Panc1 (cell line): ENCODE measurements at places on chromosomes 4 and X.

GRCh38 chr4:183422962-183423631 is 21.3 kb upstream of the CDKN2AIP start:
- no peak for DNase-seq

DNA sequence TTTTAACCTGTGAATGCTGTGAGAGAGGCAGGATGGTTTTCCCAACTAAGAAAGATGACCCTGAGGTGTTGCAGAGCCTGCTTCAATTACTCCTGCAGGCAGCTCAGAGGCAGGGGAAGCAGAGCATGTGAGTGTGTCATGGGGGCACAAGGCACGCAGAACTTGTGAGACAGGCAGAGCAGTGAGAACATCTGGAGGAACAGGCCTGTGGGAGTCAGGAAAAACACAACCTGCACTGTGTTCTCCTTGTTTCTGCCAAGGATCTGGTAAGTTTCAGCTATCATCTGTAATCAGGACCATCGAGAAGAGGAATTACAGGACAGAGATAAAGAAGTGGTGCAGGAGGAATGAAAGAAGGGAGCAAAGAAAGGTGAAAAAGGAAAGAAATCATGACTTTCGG is 741.8 kb upstream of the INTU start:
- no peak for DNase-seq

DNA sequence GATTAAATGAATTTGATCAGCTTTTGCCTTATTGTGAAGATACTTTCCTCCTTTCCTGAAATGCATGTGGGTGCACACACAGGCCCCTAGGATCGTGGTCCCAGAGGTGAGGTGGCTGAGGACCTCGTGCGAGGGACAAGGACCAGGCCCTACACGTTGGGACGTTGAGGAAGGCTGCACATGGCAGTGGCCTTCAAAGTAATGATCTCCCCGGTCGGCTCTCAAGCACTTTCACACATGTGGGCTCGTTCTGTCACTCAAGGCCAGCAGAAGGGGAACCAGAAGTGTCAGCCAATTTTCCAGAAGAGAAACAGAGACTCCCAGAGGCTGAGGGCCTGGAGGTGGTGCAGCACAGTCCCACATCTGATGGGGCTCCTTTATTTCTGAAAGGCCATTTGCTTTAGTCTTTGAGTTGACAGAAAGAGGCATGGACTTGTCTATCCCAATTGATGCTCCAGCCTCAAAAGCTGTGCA is 196.8 kb downstream of the AFAP1 start:
- DNase-seq, result no peak

DNA sequence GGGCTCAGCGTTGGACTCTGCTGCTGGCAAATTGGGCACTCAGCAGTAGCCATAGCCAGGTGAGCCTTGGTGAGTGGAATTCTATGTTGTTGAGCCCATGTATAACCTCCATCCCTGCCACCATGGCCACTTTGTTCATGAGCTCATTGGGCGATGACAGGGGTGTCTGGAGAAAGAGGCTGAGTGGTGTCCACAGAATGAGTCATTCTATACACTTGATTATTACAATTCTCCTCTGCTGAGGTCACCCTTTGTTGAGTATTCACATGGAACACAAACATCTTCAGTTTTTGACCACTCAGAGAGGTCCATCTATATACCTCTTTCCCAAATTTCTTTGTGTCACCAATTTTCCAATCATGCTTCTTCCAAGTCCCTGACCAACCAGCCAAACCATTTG is 1341.7 kb downstream of the PCDH7 start:
- no peak for DNase-seq

DNA sequence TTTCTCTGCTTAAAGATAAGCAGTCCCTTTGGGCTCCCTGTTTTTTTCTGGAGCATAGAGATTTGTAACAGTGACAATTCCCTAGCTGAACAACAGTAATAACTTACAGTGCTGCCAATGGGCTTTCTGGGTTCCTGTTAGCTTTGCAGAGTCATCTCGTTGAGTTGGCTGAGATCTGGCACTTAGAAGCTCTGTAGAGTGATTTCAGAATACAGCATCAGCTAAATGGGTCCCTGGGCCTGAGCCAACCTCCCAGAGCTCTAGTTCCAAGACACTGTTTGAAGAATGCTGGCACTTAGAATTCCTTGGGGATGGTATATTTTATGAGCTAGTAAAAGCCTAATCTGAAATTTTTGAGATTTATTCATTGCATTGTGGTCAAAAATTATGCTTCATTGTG is 43.5 kb upstream of the SERTM2 start:
- no peak for DNase-seq

GRCh38 chr4:14583752-14584151 is 418.5 kb upstream of the CPEB2 start:
- DNase-seq, result no peak

DNA sequence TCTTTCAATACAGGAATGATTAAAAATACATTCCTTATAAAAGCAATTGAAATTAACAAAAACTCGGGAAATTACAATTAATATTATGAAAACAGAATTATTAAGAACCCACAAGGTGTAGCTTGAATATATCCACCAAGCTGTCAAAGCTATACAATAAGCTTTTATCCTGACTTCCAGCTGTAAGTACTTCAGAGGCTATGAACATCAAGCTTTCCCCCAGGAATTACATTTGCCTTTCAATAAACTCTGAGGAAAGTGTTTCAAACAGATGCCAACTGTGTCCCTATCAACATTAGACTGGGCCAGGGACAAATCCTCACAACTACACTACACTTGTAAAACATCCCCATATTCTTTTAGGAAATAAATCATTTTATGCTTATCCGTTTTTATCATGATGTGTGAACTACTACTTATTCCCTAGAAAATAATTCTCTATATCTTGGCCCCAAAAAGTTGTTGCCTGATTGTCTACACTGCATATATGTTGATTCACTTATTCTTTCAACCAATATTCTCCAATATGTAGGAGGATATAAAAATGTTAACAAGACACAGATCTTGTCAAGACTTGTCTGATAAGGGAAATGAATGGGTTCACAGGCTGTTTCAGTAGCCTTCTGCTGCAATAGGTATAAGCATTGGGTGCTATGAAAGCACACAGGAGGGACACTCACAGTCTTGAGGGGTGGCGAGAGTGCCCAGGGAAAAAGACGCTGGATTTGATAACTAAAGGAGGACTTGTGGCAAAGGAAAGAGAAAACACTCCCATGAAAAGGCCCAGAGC is 494.1 kb downstream of the CENPC start:
- no peak for DNase-seq

DNA sequence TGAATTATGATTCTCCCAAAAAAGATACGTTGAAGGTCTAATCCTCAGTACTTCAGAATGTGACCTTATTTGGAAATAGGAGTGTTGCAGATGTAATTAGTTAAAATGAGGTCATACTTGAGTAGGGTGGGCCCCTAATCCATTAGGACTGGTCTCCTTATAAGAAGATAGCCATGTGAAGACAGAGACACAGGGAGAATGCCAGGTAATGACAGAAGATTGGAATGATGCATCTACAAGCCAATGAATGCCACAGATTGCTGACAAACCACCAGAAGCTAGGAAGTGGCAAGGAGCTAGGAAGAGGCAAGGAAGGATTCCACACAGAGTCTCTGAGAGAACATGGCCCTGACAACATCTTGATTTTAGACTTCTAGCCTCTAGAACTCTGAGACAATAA is 7.4 kb upstream of the RPS6KA3 start:
- DNase-seq, result no peak

DNA sequence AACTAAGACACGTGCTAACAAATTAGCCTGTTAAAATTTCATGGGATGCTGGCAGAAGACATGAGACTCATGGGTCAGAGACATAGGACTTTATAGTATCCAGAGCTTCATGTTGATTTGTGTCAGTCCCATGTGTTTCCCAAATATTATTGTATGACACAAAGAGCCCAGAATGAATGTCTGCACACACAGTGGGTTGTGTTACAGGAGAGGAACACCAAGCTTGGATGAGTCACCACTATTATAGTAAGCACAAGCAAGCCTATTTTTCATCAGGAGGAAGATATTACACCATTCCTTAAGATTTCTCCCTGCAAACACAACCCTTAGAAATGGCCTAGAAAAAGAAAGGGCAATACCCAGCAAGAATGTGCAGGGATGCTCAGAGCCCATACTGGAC is 15.4 kb downstream of the BBS12 start:
- no peak for DNase-seq

- DNase-seq, result no peak
Observed at GRCh38 chr4:26964512-26964911, 103.9 kb downstream of the STIM2 start.

GRCh38 chrX:103571726-103572125 is 13.6 kb upstream of the TCEAL4 start:
- no peak for DNase-seq

DNA sequence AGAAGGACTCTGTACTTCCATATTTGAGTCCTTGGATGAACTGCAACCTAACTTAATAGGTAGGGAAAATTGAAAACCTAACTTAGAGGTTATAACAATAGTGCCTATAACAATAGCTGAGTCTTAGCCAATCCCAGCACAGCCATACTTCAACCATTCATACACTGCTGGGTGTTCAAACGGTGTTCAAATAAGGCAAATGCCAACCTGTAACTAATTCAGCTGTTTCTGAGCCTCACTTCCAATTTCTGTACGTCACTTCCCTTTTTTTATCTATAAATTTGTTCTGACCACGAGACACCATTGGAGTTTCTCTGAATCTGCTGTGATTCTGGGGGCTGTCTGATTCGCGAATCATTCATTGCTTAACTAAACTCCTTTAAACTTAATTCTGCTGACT is 9.6 kb upstream of the GRSF1 start:
- DNase-seq, result no peak

- DNase-seq, result no peak
Observed at GRCh38 chrX:128929271-128930057, 593.8 kb downstream of the SMARCA1 start.

DNA sequence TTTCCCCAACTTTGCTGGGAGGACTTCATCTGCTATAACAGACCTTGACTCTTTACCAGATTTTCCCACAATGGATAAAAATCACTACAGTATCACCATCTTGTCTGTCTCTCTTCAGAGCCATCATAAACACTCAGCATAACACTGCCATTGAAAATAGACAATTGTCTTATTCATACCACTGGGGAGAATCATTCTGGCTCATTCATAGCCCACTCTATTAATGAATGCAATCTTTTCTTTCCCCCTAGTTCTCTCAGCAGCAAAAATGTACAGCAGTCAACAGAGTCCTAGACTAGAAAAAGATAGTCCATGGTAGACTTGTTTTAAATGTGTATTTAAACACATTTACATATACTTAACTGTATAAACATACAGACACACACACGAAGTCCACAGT is 19.2 kb downstream of the SLC9A7 start:
- no peak for DNase-seq

- no peak for DNase-seq
Observed at GRCh38 chr4:30256116-30256832, 463.9 kb upstream of the PCDH7 start.
